ENCODE measurements at places on chromosomes 12 and 14.

DNA sequence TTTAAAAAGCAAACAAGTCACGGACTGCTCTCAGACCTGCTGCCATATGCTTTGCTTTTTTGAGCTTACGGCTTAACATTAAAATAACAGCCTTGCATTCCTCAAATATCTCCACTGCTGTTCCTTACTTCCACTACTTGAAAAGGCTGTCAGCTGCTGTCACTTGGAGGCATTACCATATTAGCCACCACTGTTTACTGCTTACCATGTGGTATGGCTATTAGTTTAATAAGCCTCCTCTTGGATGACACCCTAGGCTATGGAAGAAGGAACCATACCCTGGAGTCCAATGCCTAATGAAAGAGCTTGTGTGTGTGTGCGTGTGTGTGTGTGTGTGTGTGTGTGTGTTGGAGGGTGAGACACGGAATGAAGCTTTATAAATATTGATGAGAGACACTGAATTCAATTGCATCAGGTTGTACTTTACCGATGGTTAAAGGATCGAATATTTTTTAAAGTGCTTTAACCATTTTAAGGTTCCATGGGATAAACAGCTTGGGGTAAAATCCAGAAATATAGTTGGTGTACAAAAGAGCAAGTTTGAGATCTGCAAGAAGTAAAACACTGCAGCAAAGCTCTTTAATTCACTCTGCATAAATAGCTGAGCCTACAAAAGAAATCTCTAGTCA is 174.5 kb downstream of the TTC7B start:
- no peak for DNase-seq

- DNase-seq, result no peak
These were observed 35.2 kb downstream of the GPR65 start for GRCh38 chr14:88040146-88040545.

DNA sequence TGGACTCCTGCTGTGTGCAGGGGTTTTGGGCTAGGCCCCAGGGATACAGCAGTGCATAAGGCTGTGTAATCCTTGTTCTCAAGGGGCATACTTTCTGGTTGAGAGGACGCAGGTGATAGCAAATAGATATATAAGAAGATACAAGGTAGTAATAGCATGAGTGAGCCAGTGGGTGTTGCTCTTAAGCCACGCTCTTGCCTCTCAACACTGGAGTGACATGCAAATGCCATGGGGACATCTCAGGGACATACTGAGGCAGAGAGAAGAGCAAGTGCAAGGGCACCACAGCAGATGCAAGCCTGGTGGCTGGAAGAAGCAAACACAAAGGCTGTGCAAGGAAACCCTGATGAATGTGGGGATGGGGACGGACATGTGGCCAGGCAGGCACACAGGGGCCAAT is 223.3 kb downstream of the CHST11 start:
- DNase-seq, result peak; percentile 45

DNA sequence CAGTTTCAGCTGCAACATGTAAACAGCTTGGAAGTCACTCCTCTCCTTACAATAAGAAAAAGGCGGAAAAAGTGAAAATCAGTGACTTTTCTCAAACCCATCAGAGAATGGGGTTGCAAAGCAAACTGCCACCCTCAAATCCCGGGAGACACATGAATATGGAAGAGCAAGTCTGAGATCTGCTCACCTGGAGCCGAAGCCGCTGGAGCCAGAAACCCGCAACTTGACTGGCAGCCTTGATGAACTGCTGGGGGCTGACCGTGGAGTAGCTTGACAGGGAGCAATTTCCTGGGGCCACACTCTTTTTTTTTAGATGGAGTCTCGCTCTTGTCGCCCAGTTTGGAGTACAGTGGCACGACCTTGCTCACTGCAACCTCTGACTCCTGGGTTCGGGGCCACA is 208.2 kb downstream of the KIF26A start:
- no peak for DNase-seq

- no peak for DNase-seq
These were observed 30.8 kb downstream of the SMOC1 start for GRCh38 chr14:69909826-69910550.

- DNase-seq, result no peak
These were observed 42.2 kb downstream of the ZCRB1 start for GRCh38 chr12:42283739-42284138.

GRCh38 chr12:49332891-49333371 is 4.1 kb downstream of the C1QL4 start:
- DNase-seq, result no peak

DNA sequence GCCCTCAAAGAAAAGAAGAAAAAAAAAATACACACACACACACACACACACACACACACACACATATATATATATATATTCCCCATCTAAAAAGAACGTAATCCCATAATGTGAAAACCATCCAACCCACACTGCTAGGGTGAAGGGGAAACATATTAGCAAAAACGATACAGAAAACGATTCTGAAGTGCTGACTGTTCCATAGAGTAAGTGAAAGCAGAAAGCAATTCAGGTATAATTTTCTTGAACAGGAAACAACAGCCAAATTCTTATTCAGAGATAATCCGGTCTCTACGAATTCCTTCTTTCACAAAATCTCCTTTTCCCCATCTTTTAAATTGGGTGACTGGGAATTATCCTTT is 393.5 kb downstream of the NOVA1 start:
- DNase-seq, result no peak

GRCh38 chr12:32502693-32503502 is 103.5 kb downstream of the FGD4 start:
- DNase-seq, result no peak

DNA sequence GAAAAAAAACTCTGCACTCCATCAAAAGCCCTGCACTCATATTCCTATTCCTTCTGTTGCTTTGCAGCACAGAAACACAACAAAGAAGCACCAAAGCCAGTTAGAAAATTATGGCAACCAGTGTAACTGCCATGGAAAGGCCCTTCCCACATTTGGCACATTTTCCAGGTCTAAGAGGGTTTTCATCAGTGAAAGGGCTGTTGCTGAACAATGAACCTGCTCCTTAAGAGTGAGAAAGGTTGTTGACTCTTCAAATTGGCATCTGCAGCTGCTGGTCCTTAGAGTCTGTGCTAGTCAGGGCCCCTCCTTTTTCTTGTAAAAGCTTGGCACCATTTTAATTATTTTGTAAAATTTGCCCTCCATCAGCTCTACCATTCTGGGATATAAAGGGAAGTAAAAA is 378.7 kb upstream of the KITLG start:
- no peak for DNase-seq

DNA sequence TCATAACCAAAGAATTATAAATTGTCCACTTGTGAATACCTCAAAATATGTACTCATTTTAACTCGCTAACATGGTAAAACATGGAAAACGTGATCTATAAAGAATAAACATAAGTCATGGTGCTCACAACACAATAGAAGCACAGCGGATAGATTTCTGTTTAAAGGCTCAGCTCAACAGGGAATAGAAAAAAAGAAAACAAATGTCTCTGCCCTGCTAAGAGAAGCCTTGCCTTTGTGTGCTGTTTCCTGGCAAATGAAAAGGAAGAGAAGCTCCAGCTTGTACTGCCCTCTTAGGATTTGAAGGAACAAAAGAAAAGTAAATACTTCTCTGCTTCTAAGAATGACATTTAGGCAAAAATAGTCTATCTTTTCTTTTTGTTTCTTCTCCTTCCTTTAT is 121.0 kb upstream of the KRR1 start:
- DNase-seq, result no peak

GRCh38 chr12:46367351-46368029 is 5.1 kb downstream of the SLC38A2 start:
- no peak for DNase-seq

GRCh38 chr14:23617539-23617938 is 18.6 kb upstream of the DHRS2 start:
- no peak for DNase-seq

DNA sequence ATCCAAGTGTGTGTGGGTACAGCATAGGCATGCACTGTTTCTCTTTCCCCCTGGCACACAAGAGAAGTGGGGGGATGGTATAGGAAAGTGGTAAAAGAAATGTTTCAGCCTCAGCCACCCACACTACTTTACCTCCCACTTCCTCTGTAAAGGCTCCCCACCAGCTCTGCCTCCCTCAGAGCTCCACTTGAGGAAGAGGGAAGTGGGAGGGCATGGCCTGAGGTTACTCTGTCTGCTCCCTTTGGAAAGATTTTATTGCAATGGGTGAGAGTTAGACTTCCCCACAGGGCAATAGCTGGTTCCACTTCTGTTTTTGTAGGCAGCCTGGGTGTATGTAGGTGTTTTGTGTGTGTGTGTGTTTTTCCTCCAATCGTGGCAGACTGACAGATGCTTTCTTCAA is 145.3 kb downstream of the SSPN start:
- DNase-seq, result no peak

DNA sequence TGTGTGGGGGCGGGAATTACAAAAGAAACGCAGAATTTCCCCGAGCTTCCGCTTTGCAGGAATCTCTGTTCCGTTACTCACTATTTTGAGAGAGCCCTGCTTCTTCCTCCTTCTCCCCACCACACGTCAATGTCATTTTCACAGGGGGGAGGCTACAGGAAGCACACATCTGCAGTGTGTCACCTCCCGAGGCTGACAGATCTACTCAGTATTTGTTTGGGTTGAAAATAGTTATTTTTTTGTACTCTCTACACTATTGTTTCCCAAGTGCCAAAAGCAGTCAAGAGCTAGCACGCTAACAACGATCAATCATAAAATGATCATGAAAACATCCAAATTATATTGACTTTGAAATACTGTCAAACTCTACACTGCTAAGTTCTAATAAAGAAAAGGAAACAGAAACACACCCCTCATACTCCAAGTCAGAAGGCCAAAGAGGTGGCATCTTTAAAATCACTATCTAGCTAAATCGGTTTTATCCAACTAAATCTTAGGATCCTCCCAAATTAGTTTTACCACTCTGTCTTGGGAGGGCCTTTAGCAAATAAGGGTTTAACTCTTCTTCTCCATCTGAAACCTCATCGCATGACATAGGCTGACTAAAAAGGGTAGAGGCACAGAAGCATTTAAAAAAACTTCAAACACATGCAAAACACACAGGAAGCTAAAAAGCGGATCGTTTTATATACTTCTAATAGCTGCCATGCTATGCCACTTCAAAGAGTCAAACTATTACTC is 51.8 kb downstream of the FOXN3 start:
- peak; percentile 39 for DNase-seq

GRCh38 chr12:10736463-10736862 is 13.3 kb upstream of the YBX3 start:
- DNase-seq, result no peak

DNA sequence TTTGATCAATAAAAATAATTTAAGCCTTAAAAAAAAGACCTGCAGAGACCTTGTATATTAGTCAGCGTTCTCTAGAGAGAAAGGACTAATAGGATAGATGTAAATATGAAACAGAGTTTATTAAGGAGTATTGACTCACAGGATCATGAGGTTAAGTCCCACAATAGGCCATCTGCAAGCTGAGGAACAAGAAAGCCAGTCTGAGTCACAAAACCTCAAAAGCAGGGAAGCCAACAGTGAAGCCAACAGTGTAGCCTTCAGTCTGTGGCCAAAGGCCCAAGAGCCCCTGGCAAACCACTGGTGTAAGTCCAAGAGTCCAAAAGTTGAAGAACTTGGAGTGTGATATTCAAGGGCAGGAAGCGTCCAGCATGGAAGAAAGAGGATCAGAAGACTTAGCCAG is 66.3 kb downstream of the TBX5 start:
- no peak for DNase-seq

All from activated naive CD8-positive, alpha-beta T cell treated with anti-CD3 and anti-CD28 coated beads, Interleukin-2, amount 10 ng/mL, durations not matched to agents 7 days and 5 days (primary cell).